ENCODE measurements at places on chromosomes 13 and 19. TPM values are rescaled to one million over a fixed set of nuclear protein-coding genes. Genes with fewer than 3 reads are reported as not detected.

The PRKD2 gene
- 25.2 TPM for total RNA-seq

The KIR3DL1 gene
- not detected for total RNA-seq

The CPB2 gene
- total RNA-seq = under 0.01 TPM

The ACER1 gene
- not detected for total RNA-seq

The SLC7A1 gene
- total RNA-seq = 30.4 TPM

The ERFL gene
- not detected for total RNA-seq

The ELAVL1 gene
- total RNA-seq = 31.6 TPM

The KCNN4 gene
- total RNA-seq = 24.8 TPM

The STK11 gene
- 131 TPM for total RNA-seq

The GPX4 gene
- 444 TPM for total RNA-seq

The ZNF439 gene
- total RNA-seq = 1.3 TPM

The NDUFA11 gene
- 317 TPM for total RNA-seq

The PTGER1 gene
- total RNA-seq = 0.96 TPM

The CFD gene
- total RNA-seq = 8.9 TPM

The PCP2 gene
- total RNA-seq = not detected

The ERVV-1 gene
- total RNA-seq = not detected

The BICRA gene
- total RNA-seq = 2.2 TPM

The POU2F2 gene
- 0.21 TPM for total RNA-seq

The RGL3 gene
- not detected for total RNA-seq

The ERCC1 gene
- total RNA-seq = 82.3 TPM

The ZNF763 gene
- 0.43 TPM for total RNA-seq

The LRRC4B gene
- not detected for total RNA-seq

The F7 gene
- total RNA-seq = not detected

The CEACAM19 gene
- 1.7 TPM for total RNA-seq

Data from tracheal epithelial cell (primary cell).